ENCODE measurements at places on chromosomes 16 and 17.

DNA sequence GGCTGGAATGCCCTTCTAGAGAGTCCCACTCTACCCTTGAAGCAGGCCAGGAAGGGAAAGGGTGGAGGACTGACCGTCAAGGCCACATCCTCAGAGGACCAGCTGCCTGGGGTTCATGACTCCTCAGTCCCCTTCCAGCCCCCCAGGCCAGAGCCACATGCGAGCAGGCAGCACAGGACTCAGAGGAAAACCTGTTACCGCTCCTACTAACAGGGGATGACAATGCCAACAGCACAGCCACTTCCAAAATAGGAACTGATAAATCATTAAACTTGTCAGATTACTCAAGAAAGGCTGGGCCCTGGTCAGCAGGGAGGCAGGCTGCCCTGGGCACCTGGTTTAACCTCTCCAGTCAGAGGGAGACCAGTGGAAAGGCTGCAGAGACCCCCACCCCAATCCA lies 206.2 kb upstream of the SDK2 start:
- no peak for DNase-seq

DNA sequence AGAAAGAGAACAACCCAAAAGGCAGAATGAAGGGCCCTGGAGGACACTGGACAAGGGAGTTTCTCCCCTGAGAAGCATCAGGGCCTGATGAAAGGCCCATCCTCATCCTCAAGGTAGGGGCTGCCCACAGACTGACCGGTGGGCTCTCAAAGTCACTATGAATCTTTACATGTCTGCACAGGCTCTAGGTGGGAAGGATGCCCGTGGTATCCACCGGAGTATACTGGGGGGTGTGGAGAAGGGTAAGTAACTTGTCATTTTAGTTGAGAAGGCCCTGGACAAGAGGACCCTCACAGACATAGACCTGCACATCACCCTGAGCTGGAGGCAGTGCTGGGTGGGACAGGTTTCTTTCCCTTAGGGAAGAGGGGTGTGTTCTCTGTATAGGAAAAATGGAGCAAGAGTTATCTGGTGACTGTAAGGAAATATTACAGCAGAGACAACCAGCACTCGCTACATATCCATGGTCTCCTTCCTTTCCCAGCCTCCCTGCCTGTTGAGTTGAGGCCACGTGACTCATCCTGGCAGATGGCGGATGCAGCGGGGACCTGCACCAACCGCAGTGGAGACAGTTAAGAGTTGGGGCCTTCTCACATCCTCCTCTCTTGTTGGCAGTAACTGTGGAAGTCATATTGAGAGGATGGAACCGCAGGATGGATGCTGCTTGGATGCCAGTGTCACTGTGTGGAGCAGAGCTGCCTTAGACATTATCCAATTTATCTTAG lies 45.6 kb upstream of the KCNJ12 start:
- DNase-seq: no peak

GRCh38 chr17:17871913-17872312 lies 35.1 kb upstream of the SREBF1 start:
- DNase-seq: no peak

DNA sequence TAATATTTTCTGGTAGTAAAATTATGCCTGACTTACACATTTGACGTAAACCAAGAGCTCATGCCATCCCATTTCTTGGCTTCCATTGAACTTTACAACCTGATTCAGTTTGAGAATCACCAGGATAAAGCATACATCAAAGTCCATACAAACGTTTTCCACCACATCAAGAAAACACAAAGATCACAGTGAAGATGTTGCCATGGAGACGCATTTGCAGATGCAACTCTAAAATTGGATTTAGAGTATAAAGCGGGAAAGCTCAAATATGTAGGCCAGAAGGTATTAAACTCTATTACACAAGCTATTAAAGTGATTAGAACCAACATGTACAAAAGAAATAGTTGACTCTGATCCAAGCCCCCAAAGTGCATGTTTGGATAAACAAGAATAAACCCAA lies 10.4 kb downstream of the C16orf46 start:
- no peak for DNase-seq

DNA sequence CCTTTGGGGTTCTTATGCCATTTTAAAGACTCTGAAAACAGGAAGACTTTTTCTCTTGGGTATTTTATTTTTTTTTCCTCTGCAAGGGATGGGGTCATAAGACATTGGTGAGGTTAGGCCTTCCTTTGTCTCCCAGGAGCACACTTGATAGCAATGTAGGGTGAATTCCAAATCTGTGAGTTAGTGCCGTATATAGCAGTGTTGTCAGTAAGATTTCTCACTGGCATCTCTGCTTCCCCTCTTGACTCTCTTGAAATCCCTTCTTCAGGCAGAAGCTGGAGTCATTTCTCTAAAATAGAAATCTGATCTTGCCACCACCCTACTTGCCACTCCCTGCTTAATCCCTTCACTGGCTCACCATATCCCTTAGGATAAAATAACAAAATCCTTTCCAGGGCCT lies 529.7 kb downstream of the WWOX start:
- no peak for DNase-seq
